ENCODE measurements at places on chromosomes 11 and 22. TPM values are rescaled to one million over a fixed set of nuclear protein-coding genes. Genes with fewer than 3 reads are reported as not detected.

TRPM5 gene
- total RNA-seq: not detected

KCNJ11 gene
- total RNA-seq: 0.83 TPM

EMID1 gene
- 0.23 TPM for total RNA-seq

KRTAP5-7 gene
- total RNA-seq: 0.21 TPM

Measured in activated T-helper 2 cell treated with anti-CD3 and anti-CD28 coated beads, Interferon-gamma antibody, Interleukin-2, Interleukin-4, amounts not matched to agents 10 μg/mL and 5 μg/mL and 100 μg/mL, durations not matched to agents 14 hours and 24 hours and 36 hours (primary cell).